SJCRH30 (cell line): ENCODE measurements at places on chromosomes 5 and 9. TPM values are rescaled to one million over a fixed set of nuclear protein-coding genes. Genes with fewer than 3 reads are reported as not detected.

Gene PTGS1
- total RNA-seq = 0.85 and 1.2 TPM in 2 replicates

Gene AJM1
- 0.35 and 0.77 TPM in 2 replicates for total RNA-seq

Gene NEUROG1
- not detected in 2 replicates for total RNA-seq

Gene ACTL7A
- total RNA-seq = not detected in 2 replicates

Gene DENND4C
- total RNA-seq = 16.5 and 17.4 TPM in 2 replicates

Gene NMUR2
- total RNA-seq = not detected in 2 replicates

Gene ST8SIA4
- 0.73 and 0.91 TPM in 2 replicates for total RNA-seq

Gene PRLR
- total RNA-seq = not detected in 2 replicates

Gene MVB12B
- total RNA-seq = 19.5 and 21.9 TPM in 2 replicates

Gene PCDHGB4
- total RNA-seq = 1.7 and 3.1 TPM in 2 replicates

Gene TERT
- not detected in 2 replicates for total RNA-seq

Gene CDX1
- not detected in 2 replicates for total RNA-seq

Gene CD72
- total RNA-seq = not detected in 2 replicates

Gene LSM11
- total RNA-seq = 10.9 and 11.0 TPM in 2 replicates

Gene NUTM2G
- 0.42 TPM in 1 of 2 replicates, not detected in the other for total RNA-seq

Gene AFAP1L1
- 0.45 and 0.56 TPM in 2 replicates for total RNA-seq

Gene RASA1
- 52.0 and 59.7 TPM in 2 replicates for total RNA-seq

Gene ORM2
- total RNA-seq = not detected in 2 replicates

Gene FOXI1
- total RNA-seq = not detected in 2 replicates

Gene MSANTD3
- total RNA-seq = 57.0 and 63.9 TPM in 2 replicates

Gene AQP3
- 17.3 and 20.6 TPM in 2 replicates for total RNA-seq
